GM12892 (cell line): ENCODE measurements at places on chromosomes 5 and 9.

DNA sequence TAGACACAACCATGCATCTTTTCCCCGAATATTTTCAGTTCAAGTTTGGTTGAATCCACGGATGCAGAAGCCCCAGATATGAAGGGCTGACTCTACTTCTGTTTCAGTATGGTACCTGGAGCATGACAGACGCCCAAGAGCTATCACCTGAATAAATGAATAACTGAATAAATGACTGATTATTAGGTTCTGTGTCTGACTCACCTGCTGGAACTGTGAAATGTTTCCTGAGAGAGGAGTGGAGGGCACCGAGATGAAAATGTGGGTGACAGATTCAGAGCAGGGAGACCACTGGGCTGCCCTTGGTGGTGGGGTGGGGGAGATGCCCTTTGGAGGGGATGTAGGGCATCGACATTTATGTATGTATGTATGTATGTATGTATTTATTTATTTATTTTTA is 13.2 kb downstream of the FRMPD1 start:
- DNase-seq, result no peak

GRCh38 chr9:115999498-115999897 is 154.1 kb upstream of the PAPPA start:
- no peak for DNase-seq

DNA sequence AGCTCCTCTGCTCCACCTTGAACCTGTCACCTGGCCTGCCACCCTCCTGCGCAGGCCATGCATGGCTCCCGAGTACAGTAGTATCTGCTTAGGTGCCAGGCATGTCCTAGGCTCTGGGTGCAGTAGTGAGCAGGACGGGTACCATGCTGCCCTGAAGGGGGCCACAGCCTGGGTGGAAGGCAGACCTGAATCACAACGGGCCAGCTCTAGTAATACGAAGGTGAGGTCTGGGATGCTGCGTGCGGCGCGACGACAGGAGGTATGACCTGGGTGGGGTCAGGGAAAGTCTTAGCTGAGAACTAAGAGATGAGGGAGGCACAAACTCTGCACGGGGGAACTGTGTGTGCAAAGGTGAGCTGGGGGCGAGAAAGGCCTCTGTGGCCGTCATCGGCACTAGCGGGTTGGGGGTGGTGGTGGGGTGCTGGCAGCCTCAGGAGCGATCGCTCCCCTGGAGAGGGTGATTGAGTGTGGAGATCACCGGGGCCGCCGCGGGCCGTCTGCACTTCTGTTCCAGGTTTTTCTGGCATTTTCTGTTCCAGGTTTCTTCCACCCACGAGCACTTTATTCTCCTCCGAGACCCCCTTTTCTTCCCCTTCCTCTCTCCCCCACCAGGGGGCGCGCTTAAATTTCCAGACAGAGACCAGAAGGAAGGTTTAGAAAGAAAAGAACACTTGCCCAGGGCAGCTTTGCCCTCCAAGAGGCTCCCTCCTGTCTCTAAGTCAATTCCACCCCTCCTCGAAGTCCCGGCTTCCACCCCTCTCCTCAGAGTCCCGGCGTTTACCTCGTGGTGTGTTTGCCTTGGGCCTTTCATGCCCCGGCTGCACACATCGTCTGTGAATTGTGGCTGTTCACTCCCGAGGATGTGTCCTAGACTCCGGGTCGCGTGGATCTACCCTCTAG is 15.1 kb downstream of the PDLIM4 start:
- DNase-seq, result no peak

DNA sequence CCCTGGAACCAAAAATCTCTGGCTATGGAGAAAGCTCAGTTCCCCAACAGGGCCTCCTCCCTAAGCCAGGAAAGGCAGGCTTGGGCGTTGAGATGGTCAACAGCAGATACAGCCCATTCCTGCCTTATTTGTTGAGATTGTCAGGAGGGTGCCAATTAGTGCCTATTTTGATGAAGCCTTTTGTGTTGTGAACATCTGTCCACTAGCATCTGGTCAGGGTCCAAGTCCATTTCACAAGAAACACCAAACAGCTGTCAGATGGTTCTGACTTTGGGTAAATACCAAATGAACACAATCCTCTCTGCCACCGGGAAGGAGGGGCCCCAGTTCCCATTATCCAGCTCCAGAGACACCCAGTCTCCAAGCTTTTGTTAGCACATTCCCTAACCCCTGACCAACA is 19.9 kb downstream of the SEMA6A start:
- no peak for DNase-seq
